Activated naive CD4-positive, alpha-beta T cell treated with anti-CD3 and anti-CD28 coated beads, Interleukin-2, amount 10 ng/mL, durations not matched to agents 7 days and 5 days (primary cell): ENCODE measurements at places on chromosomes 1 and 21.
A peak's percentile ranks its signal among the peaks of the same experiment; 100 is the strongest.

GRCh38 chr1:65254320-65255034 is 54.9 kb upstream of the DNAJC6 start:
- peak; percentile 91 for DNase-seq

GRCh38 chr1:86064899-86065298 is 91.7 kb downstream of the COL24A1 start:
- DNase-seq: no peak

GRCh38 chr1:86699186-86699585 is 5.2 kb upstream of the SH3GLB1 start:
- DNase-seq: no peak

- no peak for DNase-seq
These were observed 4.3 kb upstream of the LCE2B start for GRCh38 chr1:152681616-152682015.

DNA sequence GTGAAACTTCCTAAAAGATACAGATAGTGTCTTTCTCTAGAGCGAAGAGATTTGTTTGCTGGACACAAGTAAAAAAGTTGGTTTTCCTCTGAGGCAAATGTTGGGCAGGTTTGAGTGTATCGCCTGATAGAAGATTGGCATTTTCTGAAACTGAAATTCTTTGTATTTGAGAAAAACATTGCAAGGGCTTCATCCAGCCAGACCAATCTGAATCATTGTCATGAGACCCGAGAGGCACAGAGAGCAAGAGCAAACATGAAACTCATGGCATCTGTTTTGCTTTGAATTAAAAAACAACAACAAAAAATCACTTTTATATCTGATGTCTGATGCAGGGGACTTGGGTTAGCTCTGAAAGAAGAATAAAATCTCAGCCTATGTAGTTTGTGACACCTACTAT is 379.3 kb upstream of the NCAM2 start:
- DNase-seq: no peak

DNA sequence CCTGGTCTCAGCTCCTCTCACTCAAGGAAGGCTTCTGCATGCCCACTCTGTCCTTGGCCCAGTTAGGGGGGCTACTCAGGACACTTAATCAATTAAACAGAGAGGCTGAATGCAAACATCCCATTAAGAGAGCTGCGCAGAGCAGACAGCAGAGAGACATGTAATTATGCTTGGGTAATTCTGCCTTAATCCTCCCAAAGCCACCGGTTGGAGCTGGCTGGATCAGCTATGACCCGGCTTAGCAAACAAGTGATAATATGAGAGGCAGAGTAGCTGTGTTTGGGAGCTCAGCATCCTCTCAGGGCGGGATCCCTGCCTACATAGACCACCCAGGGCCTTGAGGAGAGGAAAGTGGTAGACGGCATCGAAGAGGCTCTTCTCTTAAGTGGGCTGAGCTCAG is 183.2 kb downstream of the GRIK3 start:
- DNase-seq: no peak

GRCh38 chr1:5717031-5717682 is 275.1 kb downstream of the NPHP4 start:
- DNase-seq: no peak

DNA sequence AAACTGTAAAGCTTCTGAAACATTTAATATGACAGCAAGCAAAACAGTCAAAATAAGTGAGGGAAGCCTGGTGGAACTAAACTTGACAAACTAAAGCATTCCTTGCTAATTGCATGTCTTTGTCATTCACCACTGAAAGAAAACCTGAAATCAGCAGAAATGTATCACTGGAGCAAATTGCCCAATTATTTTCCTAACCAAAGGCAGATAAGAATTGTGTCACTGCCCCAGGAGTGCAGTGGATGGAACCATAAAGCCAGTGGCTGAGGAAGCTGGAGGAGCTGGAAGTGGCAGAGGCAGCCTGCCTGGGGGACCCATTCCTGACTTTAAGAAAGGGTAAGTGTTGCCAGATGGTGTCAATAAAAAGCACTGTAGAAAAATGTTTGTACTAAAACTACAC is 2.7 kb upstream of the SLC30A10 start:
- DNase-seq: no peak

DNA sequence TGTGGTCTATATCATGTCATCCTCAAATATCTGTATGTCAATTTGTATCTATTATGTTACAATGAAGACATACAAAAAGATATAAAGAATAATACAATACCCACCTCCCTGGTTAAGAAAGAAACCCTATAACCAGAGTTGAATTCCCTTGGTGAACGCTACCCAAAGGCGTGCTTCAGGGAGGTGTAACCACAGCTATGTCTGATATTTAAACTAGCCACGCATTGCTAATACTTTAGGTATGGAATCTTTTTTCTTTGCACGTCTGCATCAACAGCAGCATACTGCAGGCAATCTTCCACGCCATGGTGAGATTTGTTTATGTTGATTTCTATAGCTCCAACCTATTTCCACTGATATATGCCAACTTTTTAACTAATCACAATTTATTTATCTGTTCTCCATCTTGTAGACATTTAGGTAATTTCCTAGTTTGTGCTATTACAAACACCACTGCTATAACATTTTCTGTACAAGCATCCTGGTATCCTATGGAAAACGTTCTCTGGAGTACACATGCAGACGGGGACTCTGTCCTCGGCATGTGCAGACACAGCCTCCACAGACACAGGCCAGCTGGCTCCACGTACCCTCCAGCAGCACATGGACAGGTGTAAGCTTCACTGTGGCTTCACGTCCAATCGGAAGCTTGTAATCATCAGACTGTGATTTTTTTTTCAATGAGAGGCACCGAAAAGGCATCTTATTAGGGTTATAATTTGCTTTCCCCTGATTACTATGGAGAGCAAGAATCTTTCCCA is 58.5 kb downstream of the HSF2BP start:
- no peak for DNase-seq

- no peak for DNase-seq
These were observed 24.6 kb downstream of the PADI2 start for GRCh38 chr1:17094664-17095063.
